ENCODE measurements at places on chromosomes 16 and 17.
A peak's percentile ranks its signal among the peaks of the same experiment; 100 is the strongest.

DNA sequence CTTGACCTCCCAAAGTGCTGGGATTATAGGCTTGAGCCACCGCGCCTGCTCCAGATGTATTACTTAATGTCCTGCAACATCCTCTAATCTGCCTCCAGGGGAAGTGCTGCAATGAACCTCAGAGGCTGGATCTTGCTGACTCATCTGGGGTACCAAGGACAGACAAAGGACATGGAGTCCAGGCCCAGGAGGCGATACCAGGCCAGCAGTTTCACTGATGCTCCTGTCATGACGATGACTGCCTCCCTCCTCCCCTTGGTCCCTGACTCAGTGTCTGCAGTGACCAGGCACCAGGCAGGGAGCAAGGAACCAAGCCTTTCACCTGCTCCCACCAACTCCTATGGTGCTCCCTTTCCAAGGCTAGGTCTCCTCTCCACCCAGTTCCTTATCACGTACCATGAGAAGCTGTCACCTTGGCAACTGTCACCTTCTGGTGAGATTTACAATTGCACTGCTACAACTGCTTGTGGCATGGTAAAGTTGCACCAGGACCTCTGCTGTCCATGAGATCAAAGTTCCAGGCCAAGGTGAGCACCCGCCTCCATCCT is 21.6 kb upstream of the PHOSPHO1 start:
- no peak for DNase-seq

DNA sequence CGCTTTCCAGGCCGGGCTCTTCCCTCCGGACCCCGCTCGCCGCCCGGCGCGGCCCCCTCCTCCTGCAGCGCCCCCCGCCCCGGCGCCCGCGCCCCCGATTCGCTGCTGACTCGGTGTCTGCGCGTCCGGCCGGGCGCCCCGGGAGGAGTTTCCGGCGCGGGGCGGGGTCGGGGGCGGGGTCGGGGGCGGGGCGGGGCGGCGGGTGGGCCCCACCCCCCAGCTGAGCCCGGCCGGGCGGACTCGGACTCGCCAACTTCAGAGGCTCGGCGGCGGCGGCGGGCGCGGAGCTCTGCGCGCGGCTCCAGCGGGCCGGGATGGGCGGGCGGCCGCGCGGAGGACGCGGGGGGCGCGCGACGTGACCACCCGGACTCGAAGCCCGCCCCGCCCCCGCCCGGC is at the start of gene METRNL:
Gene METRNL, plus strand, starts transcription at position 258 of the 396 bp plus-strand sequence. CDS start 207 bp downstream, outside the sequence.
- DNase-seq: no peak

GRCh38 chr17:46009681-46010596 is 10.9 kb downstream of the STH start:
- no peak for DNase-seq

- DNase-seq: peak; percentile 77
These were observed 14.3 kb upstream of the DYNLRB2 start for GRCh38 chr16:80526418-80527061.

DNA sequence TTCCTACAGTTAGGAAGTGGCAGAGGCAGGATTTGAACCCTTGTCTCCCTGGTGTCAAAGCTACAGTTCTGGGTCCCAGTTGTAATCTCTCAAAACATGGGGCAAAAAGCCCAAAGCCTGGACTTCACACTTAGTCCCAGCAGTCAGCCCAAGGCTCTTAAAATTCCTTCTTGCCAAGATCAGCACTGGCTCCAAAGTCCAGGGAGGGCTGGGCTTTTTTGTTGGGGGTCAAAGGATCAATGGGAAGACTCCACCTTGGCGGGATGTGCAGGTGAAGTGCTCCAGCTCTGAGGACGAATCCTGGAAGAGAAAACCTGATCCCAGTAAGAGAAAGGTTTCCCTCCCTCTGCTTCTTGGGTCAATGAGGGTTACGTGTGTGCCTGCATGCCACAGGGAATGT is 195.5 kb downstream of the HAPSTR1 start:
- no peak for DNase-seq

- DNase-seq: no peak
These were observed 6.7 kb upstream of the SEZ6 start for GRCh38 chr17:29012535-29012934.

DNA sequence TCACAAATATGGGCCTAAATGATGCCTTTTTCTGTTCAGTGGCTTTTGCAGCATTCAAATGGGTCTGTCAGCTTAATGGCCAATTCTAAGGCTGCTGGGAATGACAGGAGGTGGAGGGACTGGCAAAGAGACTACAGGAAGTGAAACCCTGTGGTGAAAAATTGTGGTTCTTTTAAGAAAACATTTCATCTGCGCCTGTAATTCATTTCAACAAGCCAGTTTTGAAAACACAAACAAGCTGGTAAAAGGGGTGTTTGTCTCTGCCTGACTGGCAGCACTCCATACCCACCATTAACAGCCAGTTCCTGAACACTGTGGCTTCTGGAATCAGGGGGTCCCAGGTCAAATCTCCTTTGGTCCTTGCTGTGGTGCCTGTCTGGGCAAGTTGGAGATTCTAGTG is 3.6 kb upstream of the KDM8 start:
- no peak for DNase-seq

DNA sequence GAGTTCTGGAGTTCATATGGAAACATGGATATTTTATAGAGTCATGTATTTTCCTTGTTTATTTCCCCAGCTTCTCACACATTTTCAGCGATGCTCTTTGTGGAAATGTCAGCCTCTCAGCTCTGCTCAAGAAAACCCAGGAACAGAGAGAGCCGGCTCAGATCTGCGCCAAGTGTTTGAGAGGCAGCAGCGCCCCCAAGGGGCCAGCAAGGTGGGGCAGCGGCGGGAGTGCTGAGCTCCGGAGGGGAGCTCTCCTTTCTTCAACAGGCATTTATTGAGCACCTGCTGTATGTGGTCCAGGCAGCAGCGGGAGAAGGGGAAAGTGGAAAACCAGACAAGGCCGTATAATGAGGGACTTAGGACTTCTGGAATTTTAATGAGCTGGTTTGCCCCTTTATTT is 421.1 kb upstream of the C16orf82 start:
- no peak for DNase-seq

- no peak for DNase-seq
These were observed 48.0 kb upstream of the SLC12A3 start for GRCh38 chr16:56817056-56817455.

DNA sequence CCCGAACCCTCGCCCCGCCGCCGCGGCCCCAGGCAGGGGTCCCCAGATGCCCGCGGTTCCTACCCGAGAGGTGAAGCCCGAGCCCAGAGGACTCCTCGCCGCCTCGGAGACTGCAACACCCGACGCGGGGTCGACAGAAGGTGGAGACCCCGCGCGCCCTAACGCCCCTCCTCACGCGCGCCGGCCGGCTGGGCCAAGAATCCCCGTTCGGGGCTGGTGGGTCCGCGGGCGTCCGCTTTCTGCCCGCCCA is 515 bp downstream of the SUMO2 start:
- no peak for DNase-seq

GRCh38 chr16:87692176-87692575 is 73.6 kb downstream of the KLHDC4 start:
- no peak for DNase-seq

GRCh38 chr17:30133197-30133596 is 16.6 kb downstream of the NSRP1 start:
- DNase-seq: no peak

DNA sequence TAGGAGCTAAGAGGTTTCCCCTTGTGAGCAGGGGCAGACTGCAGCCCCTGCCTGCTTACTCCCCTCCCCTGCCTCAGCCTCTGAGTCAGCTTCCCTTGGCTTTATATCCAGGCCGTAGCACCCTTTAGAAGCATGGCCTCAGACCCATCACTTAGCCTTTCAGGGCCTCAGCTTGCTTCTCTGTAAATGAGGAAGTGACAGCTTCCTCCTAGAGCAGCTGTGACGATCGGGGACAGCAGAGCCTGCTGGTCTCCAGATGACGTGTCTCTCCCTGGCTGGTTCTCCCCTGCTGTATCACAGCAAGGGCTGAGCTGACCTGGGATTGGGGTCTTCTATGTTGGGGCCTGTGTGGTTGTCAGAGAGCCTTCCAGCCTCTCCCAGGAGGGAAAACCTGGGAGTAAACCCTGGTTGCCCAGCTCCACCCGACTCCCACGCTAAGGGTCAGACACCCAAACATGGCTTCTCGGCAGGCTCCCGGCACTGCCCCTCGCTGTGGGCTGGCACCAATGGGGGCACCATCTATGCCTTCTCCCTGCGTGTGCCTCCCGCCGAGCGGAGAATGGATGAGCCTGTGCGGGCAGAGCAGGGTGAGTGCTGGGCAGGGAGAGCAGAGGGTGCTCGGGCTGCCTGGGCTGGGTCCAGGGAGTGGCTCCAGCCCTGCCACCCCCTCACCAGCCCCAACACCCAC is 16.3 kb upstream of the MYO15B start:
- DNase-seq: no peak

DNA sequence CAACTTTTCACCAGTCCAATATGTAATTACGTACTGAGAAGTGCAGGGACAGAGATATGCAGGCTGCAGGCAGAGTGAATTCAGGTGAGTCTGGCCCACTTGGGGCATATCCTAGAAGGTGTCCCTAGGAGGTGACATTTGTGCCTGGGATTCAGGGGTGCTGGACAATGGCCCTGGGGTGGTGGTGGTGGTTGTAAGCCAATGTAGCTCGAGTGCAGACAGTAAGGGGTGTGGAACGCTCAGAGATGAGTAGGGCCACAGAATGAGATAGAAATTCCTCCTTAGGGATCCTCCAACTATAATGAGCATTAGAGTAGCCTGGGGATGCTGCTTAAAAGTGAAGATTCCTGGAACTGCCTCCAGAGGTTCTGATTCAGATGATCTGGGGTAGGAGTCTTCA is 221.7 kb upstream of the MPHOSPH6 start:
- no peak for DNase-seq

GRCh38 chr17:6713130-6713917 is at the start of gene SLC13A5:
SLC13A5 (minus strand) TSS chr17:6713369; CDS start chr17:6713333, 36 bp downstream.
- DNase-seq: no peak

- DNase-seq: no peak
These were observed 16.0 kb downstream of the DCUN1D3 start for GRCh38 chr16:20884240-20884556.

DNA sequence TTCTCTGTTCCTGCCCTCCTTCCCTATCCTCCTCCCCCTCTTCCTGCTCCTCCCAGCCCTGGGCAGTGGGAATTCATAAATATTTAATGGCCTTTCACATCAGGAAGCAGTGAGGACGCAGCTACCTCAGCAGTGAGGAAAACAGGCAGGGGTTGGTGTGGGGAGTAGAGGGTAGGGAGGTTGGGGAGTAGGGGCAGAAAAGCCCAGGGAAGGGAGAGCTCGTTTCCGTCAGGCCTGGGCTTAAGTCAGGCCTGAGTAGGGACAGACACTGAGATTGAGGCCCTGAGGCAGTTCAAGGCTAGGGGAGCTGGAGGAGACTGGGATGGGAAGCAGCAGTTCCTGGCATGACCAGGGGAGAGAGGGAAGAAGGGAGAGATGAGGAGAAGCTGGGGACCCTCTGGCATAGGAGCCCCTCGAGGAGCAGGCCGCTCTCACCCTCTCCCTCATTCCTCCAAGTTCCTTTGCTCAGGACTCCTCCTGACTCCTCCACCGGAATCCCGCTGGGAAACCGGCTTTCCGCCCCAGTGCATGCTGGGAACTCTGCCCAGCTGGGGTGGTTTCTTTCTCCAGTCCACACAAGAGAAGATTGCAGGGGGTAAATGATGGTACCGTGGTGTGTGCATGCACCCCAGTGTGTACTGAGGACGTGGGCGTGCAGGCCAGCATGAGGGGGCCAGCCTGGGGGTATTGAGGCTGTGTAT is 6.2 kb downstream of the SAMD14 start:
- DNase-seq: no peak

DNA sequence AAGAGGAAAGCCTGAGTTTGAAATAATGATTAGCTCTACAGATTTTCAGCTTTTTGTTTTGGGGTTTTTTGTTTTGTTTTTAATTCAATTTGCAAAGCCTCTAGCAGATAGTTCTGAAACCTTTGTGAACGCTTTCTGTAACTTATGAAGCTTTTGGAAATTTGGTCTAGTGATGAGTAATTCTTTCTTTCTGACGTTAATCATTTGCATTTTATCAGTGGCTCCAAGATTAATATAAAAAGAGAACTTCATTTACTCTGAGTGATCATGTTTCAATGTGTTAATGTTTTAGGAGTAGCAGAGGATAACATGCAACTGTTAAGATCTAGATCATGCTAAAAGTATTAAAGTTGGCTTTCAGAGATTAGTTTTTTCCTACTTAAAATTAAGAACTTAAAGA is 160.3 kb upstream of the TBX2 start:
- no peak for DNase-seq

DNA sequence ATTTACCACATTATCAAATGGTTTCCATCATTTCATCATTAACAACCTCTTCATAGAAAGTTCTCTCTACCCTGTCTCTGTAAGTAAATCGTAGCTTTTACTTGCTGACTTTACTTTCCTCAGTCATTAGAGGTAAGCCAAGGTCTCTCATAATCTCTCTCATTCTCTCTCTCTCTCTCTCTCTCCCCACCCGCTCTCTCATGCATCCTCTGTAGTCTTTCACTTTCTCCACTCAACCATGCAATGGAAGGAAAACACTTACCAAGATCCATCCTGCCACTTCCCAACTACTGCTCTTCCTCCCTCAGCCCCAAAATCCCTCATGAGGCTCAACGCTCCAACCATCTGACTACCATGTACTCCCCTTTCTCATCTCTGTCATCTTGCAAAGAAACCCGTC is 6.1 kb downstream of the CEP112 start:
- DNase-seq: no peak

DNA sequence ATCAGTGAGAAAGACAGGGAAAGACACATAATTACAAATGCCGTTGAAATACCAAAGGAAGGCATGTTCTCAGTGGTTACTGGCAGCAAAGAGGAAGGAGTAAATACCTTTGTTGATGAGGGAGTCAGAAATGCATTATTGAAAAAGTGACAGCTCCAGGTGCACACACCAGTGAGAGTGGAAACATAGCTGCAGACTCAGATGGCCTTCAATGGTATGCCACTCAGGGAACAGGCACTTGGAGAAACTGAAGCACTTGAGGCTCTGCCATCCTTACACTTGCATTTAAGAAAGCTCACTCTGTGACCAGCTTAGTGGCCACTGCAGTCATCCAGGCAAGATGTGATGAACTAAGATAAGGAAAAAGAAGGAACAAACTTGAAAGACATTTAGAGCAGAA is 29.9 kb downstream of the NOG start:
- DNase-seq: no peak

- DNase-seq: no peak
These were observed 22.0 kb downstream of the EARS2 start for GRCh38 chr16:23534868-23535860.

DNA sequence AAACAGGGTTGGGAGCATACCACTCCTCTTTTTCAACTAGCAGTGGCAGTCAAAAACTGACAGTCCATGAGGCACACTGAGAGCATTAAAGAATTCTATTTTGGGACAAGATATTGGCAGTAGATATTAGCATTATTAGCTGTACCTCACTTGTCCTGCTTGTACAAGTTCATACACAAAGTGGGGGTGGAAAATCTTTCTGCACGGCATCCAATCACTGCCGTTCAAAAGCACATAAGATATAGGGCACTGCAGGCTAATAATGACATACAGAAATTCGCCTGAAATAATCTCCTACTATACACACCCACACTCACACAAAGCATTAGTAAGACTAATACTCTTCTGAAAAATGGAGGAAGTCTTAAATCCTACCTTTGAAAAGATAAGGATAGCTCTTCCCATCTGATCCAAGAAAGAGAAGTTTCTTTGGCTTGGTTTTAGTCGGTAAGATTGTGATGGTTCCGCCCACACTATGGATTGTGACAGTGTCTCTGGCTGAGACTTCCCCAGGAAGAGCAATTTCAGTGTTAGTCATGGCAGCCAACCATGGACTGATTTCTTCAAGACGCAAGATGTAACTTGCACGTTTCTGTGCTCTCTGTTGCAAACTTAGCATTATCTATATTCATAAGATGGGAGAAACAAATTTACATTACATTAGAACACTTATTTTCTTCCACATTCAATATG is 40.6 kb upstream of the ARL6IP1 start:
- no peak for DNase-seq
